Testis (tissue), 5 donors: ENCODE measurements at places on chromosomes 1 and 21.

GRCh38 chr1:191714845-191715244, 443.4 kb upstream of the RGS18 start:
- H3K4me3 ChIP-seq, result no peak overlapping the region
- no peaks in the 10 kb centered on the region for H3K36me3 ChIP-seq
- DNase-seq, result no peak
- H3K27ac ChIP-seq, result no peak overlapping the region
- no peaks in the 10 kb centered on the region for H3K27me3 ChIP-seq
- no peaks in the 10 kb centered on the region for H3K4me1 ChIP-seq

- no peak overlapping the region for H3K27ac ChIP-seq
- H3K27me3 ChIP-seq, result no peaks in the 10 kb centered on the region
- H3K4me1 ChIP-seq, result peaks cover 8% of the 10 kb centered on the region
- H3K36me3 ChIP-seq, result no peaks in the 10 kb centered on the region
- no peak overlapping the region for H3K4me3 ChIP-seq
These were observed 62.5 kb downstream of the TMCO4 start for GRCh38 chr1:19737104-19737825.

DNA sequence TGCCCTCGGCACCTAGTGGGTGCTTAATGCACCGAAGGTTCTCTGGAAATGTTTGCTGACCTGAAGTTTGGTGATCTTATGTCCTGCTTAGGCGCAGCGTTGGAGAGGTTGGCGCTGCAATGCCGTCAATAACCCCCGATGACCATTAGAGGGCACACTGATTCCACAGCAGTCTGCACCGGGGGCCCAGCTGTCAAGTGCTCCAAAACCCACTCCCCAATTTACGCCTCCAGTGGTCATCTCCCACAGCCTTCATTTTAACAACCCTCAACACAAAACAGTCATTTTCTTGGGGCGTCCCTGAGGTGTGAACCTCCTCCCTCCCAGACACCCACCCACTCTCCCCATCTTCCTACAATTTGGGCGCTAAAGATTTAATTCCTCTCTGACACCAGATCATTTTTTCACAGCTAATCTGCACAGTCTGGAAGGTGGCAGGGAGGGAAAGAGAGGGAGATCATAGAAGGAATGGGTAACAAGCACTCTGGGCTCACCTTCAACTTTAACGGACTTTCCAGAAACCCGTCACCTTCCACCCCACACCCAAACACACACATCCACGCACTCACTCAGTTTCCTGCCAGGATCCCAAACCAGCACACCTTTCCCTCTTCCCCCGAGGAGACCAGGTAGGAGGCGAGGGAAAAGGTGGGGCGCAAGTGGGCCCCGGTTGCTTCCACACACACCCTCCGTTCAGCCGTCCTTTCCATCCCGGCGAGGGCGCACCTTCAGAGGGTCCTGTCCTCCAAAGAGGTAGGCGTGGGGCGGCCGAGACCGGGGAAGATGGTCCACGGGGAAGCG, 570 bp upstream of the NPR1 start:
- H3K4me1 ChIP-seq, result peaks cover 15% of the 10 kb centered on the region
- no peaks in the 10 kb centered on the region for H3K27me3 ChIP-seq
- no peaks in the 10 kb centered on the region for H3K36me3 ChIP-seq
- peak overlapping the region; percentile 38 for H3K4me3 ChIP-seq

DNA sequence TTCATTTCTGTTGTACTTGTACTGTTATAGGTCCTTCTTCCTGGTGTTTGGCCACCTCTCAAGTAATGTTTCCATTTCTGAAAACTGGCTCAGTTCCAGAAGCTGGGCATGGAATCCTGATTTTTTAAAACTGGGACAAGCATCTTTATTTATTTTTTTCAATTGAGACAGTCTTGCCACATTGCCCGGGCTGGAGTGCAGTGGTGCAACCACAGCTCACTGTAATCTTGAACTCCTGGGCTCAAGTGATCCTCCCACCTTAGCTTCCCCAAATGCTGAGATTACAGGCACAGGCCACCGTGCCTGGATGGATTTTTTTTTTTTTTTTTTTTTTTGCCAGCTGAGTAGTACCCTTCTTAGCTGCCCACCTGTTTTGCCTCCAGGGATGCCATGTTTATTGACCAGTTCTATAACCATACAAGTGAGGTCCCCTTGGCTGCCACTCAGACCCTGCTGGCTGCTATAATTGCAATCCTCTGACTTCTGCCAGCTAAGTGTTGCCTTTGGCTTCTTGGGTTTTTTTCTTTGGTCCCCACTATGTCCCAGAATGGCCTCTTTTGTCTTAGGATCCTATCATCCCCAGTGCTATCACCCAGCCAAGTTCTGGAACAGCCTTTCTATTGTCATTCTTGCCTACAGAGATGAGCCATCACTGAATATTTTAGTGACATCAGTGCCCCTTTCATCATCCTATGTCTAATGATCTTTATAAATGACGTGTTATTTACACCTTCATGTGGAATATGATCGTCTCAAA, 3.9 kb upstream of the DIP2A start:
- H3K4me1 ChIP-seq, result peaks cover 41% of the 10 kb centered on the region
- no peaks in the 10 kb centered on the region for H3K27me3 ChIP-seq
- H3K4me3 ChIP-seq, result no peak overlapping the region
- H3K27ac ChIP-seq, result no peak overlapping the region
- DNase-seq, result peak; percentile 77

- no peak overlapping the region for H3K27ac ChIP-seq
- no peak for DNase-seq
- H3K27me3 ChIP-seq, result no peaks in the 10 kb centered on the region
- no peaks in the 10 kb centered on the region for H3K36me3 ChIP-seq
- H3K4me3 ChIP-seq, result no peak overlapping the region
- H3K4me1 ChIP-seq, result peaks cover 18% of the 10 kb centered on the region
These were observed 6.8 kb downstream of the KCNC4 start for GRCh38 chr1:110216844-110217444.

- no peaks in the 10 kb centered on the region for H3K27me3 ChIP-seq
- peaks cover 19% of the 10 kb centered on the region for H3K4me1 ChIP-seq
- DNase-seq, result peak; percentile 94
- peak within 1 kb of the TSS; percentile 84 for H3K27ac ChIP-seq
- peak within 1 kb of the TSS; percentile 77 for H3K4me3 ChIP-seq
These were observed at the start of gene SOX13 for GRCh38 chr1:204072931-204073836. TSS of gene SOX13 (plus strand) at chr1:204073115. CDS start at chr1:204112916, 39,801 bp downstream.

DNA sequence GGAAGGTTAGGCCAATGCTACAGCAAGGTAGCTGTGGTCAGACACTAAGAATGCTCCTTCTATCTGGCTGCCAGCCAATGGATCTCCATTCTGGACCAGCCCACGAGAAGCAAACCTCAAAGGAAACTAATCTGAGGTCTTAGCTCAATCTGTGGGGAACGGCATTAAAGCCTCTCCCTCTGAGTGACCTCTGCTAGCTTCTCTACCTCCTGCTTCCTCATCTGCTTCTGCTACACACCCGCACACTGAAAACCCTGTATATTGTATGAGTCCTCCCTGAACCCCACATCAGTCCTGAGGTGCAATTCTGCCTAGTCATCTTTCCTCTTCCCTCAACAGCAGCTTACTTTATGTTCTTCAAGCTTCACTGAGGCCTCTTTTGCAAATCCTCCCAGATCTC, 6.9 kb upstream of the GALE start:
- H3K27me3 ChIP-seq, result no peaks in the 10 kb centered on the region
- no peaks in the 10 kb centered on the region for H3K36me3 ChIP-seq
- H3K27ac ChIP-seq, result no peak overlapping the region
